B cell (primary cell): ENCODE measurements at places on chromosomes 2 and 18.

GRCh38 chr2:15704788-15705115 lies 113.1 kb downstream of the DDX1 start:
- no peak for DNase-seq

DNA sequence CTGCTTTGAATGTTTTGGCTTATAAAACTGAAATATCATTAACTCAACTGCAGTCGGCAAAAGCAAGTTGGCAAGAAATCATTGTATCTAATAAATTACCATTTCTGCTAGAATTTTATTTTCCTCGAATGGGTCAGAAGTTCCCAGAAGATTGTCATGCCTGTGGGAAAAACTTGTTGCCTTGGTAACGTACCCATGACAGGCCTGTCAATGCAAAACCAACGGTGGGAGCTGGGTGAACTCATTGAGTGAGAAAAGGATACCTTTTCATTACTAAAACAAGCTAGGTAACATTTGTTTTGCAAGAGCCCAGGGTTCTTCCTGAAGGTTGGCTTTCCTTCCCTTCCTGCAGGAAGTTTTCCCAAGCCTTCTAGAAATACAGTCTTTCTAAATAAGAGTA lies 9.5 kb downstream of the PLB1 start:
- DNase-seq, result no peak

DNA sequence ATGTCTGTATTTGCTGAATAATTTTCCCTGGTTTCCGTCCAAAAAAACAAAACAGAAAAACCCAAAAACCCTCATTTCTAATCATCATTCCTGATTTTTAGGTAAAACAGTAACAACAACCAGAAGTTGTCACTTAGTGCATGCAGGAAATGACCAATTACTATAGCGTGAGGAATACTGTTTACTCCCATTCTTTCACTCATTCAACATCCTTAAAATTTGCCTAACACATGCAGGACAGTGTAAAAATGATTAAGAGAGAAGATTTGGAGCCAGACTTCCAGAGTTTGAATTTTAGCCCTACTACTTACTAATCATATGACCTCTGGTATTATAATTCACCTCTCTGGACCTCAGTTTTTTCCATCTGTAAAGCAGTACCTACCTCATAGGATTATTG lies 83.1 kb downstream of the FIGN start:
- DNase-seq, result no peak

DNA sequence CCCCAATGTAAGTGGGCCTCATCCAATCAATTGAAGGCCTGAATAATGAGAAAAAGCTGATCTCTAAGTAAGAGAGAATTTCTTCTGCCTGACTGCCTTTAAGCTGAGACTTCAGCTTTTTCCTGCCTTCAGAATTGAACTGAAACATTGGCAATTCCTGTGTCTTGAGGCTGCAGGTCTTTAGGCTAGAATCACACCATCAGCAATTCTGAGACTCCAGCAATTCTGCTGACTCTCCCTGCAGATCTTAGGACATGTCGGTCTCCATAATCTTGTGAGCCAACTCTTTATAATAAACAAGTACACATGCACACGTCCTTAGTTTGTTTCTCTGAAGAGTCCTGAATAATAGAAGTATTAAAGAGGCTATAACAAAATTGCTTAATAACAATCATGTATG lies 209.1 kb downstream of the FSIP2 start:
- DNase-seq, result no peak

DNA sequence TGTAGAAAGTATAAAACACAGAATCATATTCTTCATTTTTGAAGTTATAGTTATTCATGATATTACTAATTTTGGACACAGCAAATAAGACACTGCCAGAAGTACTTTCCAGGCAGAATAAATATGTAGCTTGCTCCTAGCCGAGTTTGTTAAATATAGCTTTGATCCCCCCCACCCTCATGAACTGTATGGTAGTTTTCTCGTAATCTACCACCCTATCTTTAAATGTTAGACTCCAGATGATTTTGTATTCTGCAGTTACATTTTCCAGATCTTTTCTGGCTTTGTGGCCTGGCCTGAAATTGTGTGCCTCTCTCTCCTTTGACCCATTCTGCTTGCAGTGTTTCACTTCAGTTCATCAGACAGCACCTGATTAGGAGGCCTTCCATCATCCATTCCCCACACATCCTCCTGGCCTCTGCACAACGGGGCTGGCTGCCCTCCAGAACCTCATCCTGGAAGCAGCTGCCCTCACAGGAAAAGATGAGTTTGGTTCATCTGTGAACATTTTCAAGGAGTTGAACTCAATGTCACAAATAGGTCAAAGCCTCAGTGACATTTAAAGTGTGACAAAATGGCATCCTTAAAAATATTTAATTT lies 4.7 kb upstream of the KCNJ3 start:
- DNase-seq, result no peak

DNA sequence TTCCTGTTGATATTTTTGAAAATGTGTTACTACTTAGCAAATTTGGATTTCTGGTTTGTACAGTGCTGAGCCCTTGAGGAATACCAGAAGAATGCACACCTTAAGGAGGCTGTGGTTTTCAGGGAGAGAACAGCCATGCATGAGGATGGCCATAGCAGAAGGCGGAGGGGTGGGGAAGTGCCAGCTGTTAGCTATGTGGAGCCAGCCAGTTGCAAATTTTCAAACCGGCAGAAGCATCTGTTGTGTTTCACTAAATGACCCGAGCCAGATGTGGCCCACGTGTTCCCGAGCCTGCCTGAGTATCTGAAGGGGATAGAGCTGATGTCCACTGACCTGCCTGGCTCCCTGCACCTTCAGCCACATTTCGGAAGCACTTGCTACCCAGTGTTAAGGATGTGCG lies 16.4 kb upstream of the RBM44 start:
- DNase-seq, result no peak

- no peak for DNase-seq
Observed at GRCh38 chr2:9824956-9825720, 18.1 kb upstream of the TAF1B start.

DNA sequence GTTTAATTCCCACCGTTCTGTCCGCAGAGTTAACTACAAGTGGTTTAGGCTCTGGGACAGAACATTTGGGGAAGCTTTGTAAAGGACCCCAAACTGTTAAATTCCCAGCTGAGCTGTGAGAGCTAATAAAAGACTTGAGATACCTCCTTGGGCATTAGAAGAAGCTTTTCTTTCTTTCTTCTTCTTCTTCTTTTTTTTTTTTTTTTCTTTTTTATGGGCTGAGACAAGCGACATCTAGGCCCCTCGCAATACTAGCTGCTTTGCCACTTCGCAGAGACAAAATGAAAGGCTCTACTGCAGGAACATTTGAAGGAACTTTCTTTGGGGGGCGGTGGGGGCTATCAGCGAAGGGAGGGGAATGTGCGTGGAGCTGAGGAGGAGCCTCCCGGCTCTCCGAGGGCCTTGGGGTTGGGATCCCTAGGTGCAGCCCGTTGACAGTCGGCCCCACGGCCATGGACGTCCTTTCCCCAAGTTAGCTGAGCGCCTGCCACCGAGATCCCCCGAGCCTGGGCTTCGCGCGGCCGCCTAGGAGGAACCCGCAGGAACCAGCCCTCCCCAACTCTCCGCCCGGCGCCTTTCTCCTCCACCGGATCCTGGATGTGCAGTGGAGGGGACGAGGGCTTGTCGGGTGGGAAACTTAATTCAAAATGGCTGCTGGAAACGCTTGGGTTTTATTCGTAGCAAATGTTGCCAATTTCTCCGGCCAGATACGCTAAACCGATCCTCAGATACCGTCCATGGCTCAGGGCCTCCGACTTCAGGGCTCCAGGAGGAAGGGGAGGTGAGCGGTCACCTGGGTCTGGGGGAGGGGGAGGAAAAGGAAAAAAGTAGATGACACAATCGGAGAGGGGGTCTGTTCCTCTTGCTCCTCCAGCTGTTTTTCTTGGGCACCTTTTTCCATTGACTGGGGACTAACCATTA lies 4.2 kb downstream of the MEIS1 start:
- no peak for DNase-seq

GRCh38 chr18:34661464-34662087 lies 48.5 kb upstream of the DTNA start:
- peak; percentile 20 for DNase-seq

DNA sequence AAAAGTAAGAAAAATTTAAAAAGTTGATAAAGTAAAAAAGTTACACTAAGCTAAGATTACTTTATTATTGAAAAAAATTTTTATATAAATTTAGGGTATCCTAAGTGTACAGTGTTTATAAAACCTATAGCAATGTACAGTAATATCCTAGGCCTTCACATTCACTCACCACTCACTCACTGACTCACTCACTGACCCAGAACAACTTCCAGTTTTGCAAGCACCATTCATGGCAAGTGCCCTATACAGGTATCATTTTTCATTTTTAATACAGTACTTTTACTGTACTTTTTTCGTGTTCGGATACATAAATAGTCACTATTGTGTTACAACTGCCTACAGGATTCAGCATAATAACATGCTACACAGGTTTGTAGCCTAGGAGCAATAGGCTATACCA lies 8.9 kb upstream of the THUMPD2 start:
- no peak for DNase-seq

DNA sequence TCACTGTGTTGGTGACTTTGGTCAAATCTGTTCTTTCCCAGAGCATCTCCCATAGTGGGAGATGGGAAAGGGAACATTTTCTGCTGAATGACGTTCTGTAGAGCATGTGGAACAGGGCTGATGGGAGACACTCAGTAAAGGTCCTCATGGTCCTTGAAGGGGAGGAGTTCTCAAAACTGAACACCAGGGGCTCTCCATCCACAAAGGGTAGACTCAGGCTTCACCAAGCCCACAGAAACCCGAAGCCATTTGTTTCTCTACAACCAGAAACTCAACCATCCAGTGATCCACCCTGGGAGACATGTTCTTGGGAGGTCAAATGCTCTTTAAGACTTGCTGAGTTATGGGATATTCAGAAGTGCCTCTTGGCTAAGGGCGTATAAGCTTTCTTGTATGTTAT lies 131.8 kb downstream of the ACOXL start:
- no peak for DNase-seq

DNA sequence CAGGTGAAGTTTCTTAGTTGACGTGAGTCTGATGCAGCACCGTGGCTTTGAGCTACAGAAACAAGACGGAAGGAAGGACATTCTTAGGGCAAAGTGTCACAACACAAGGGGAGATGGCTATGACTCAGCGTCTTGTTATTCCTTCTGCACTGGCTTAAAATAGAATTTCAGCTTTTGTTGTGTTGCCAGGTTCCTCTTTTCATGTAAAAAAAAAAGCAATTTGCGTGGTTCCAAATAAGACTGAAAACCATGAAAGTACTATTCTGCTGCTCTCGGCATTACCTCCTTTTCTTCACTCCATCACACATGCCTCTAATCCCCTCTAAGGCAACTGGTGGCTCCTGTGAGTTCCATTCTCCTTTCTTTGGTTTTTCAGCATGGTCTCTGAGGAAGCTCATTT lies 150.1 kb downstream of the ANTXR1 start:
- peak; percentile 8 for DNase-seq

DNA sequence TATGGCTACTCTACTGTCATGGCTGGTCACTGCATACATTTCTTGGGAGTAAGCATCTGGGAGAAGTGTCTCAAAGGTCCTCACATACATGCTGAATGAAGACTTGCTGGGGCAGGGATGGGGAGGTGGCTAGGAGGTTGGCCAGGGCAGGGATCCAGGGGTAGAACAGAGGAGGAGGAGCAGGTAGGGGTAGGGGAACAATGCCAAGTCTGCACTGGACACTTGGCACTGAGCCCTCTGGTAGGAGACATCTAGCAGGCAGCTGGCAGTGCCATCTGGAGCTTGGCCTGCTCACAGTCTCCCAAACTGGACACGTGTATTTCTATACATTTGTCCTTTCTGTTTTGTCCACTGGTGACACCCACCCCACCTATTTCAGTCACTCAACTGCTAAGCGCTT lies 62.7 kb upstream of the REV1 start:
- no peak for DNase-seq

GRCh38 chr2:27966466-27966865 lies 75.9 kb downstream of the BABAM2 start:
- no peak for DNase-seq

DNA sequence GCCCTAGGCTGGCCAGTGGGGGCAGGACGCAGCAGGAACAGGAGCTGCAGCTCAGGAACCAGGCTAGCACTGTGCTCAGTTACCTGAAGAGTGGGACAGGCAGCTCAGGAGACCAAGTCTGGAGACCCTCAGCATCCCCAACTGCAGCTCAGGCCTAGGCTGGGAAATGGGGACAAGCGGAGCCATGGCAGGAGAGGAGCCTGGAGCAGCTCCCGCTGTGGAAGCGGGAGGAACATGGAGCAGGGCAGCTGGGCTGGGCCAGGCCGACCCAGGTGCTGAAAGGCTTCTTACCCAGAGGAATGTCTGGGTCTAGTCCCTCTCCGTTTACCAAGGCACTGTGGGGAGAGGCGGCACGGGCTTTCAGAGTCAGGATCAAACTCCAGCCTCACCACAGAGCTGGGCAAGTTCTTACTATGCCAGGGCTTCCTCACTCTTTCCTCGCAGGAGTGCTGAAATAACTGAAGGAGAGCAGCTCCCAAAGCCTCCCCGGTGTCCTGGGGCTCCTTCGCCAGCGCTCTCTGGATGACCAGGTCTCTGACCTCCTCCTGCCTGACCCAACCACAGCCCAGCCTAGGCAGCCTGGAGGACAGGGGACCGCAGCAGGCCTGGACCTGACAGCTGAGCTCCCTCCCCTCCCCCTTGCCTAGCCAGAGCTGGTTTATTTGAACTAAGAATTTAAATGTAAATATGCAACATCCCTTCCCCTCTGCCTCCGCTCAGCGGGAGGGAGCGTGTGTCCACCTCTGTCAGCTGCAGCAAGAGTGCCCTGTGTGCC lies 247.8 kb upstream of the SIX2 start:
- no peak for DNase-seq

- no peak for DNase-seq
Observed at GRCh38 chr2:213763963-213764362, 479.7 kb downstream of the SPAG16 start.

DNA sequence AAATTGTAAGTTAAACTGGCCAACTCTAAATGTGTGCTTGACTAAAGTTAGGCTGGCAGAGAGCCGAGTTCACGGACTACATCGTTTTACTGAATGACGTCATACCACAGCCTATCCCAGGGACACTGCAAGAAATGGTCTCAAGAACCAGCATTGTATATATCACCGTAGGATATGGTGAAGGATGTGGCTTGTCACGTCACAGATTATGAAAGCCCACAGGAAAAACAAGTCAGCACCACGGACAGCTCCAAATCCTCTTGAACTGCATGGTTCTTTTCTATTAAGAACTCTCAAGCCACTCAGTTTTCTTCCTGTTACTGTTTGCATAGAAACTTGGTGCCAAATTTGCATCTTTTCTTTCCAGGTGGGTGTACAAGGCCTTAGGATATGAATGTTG lies 85.1 kb upstream of the ACAA2 start:
- peak; percentile 31 for DNase-seq
